ENCODE measurements at places on chromosomes 11 and 22.
A peak's percentile ranks its signal among the peaks of the same experiment; 100 is the strongest.

- no peak for DNase-seq
Measured at GRCh38 chr11:102267609-102268008, 49.7 kb upstream of the BIRC3 start.

DNA sequence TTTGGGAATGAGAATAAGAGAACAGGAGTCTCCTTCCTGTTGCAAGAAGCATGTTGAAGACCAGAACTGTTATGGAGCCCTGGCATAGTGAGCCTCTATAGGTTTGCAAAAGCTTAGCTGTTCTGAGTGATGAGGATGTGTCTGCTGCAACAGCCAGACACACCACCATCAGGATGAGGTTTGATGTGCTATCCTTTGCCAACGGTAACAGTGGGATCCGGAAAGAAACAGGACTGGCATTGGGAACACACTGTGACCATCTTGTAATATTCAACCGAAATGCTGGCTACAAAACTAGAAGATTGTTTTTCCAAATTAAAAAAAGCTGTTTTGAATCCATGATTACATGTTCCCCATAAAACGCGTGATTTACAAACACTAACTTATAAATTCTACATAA, 117.0 kb downstream of the ME3 start:
- DNase-seq: no peak

- no peak for DNase-seq
Measured at GRCh38 chr11:46202149-46202548, 75.3 kb upstream of the CREB3L1 start.

GRCh38 chr22:41263704-41264103, 22.3 kb downstream of the RANGAP1 start:
- DNase-seq: no peak

GRCh38 chr11:36149538-36150242, 139.5 kb downstream of the COMMD9 start:
- peak; percentile 98 for DNase-seq

GRCh38 chr11:106410902-106411301, 333.4 kb downstream of the AASDHPPT start:
- no peak for DNase-seq

GRCh38 chr11:67606093-67606491, 644 bp upstream of the NDUFV1 start:
- no peak for DNase-seq

GRCh38 chr11:117604336-117604995, 192.6 kb downstream of the DSCAML1 start:
- DNase-seq: no peak

DNA sequence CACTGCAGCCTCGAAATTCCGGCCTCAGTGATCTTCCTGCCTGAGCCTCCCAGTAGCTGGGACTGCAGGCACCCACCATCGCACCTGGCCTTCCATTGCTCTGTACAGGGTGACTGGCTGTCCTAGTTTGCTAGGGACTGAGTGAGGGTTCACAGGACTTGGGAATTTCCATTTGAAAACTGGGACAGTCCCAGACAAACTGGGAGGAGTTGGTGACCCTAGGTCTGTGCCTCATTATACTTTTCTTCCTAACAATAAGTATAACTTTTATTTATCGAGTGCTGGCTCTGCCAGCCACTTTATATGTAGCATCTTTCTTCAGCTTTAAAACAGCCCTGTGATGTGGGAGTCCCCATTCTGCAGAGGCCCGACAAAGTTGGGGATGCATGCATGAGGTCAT, 25.5 kb downstream of the TCP11L1 start:
- no peak for DNase-seq

- DNase-seq: no peak
Measured at GRCh38 chr11:68941324-68942094, 37.8 kb downstream of the IGHMBP2 start.

DNA sequence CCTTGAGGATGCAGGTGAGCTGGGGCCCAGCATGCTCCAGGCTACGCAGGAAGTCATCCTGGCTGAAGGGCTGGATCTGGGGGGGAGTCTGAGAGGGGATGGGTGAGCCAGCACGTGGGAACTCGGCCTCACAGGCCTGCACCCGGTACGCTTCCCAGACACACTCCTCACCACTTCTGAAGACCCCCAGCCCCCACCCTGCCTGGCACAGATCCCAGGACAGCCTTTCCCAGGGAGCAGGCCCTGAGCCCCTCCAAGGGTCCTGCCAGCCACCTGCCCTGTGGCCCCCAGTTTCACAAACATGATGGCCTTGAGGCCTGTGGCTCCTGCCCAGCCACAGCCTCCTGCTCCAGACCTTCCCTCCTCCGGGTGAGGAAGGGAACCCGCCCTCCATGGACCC, 5.6 kb upstream of the PLXNB2 start:
- no peak for DNase-seq

- DNase-seq: no peak
Measured at GRCh38 chr22:44191036-44191454, 10.3 kb downstream of the PARVG start.

GRCh38 chr11:2594267-2594666, 105.5 kb downstream of the KCNQ1OT1 start:
- no peak for DNase-seq

- no peak for DNase-seq
Measured at GRCh38 chr22:37337204-37337943, 55.1 kb downstream of the CYTH4 start.

- DNase-seq: no peak
Measured at GRCh38 chr11:116532066-116532465, 240.7 kb downstream of the BUD13 start.

- no peak for DNase-seq
Measured at GRCh38 chr11:116598036-116598435, 174.8 kb downstream of the BUD13 start.

- peak; percentile 73 for DNase-seq
Measured at GRCh38 chr11:29293825-29294224, 723.0 kb downstream of the KCNA4 start.

GRCh38 chr11:2482204-2482603, 37.4 kb downstream of the KCNQ1 start:
- DNase-seq: no peak

DNA sequence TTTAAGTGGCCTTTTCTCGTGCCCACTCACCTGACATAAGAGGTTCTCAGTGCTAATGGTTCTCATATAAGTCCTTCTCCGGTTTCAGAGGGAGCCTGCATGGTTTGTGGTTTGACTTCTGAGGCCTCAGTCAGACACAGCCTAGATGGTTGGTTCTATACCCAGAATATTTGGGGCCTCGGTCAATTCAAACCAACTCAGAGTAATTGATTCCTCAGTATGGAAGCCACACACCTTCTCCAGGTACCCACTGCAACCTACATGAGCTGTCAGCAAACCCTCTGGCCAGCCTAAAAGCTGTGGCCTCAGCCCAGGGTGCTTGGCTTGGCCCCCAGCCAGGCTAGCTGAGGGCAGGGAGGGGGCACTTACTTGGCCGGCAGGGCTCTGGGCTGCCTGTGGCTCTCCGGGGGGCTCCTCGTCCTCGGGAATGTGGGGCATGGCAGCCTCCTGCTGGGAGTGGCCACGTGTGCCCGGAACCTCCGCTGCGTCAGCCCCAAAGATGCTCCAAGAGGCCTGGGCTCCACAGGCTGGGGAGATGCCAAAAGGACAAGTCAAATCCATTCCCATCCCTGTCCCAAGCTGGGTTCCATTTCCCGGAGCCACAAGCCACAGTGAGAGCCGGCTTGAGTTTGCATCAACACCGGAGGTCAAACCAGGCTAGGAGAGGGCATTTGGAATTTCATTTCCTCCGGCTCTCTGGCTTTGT, 41.7 kb downstream of the IRAG1 start:
- DNase-seq: no peak

- peak; percentile 41 for DNase-seq
Measured at GRCh38 chr11:9280655-9281301, 15.6 kb upstream of the DENND5A start.

DNA sequence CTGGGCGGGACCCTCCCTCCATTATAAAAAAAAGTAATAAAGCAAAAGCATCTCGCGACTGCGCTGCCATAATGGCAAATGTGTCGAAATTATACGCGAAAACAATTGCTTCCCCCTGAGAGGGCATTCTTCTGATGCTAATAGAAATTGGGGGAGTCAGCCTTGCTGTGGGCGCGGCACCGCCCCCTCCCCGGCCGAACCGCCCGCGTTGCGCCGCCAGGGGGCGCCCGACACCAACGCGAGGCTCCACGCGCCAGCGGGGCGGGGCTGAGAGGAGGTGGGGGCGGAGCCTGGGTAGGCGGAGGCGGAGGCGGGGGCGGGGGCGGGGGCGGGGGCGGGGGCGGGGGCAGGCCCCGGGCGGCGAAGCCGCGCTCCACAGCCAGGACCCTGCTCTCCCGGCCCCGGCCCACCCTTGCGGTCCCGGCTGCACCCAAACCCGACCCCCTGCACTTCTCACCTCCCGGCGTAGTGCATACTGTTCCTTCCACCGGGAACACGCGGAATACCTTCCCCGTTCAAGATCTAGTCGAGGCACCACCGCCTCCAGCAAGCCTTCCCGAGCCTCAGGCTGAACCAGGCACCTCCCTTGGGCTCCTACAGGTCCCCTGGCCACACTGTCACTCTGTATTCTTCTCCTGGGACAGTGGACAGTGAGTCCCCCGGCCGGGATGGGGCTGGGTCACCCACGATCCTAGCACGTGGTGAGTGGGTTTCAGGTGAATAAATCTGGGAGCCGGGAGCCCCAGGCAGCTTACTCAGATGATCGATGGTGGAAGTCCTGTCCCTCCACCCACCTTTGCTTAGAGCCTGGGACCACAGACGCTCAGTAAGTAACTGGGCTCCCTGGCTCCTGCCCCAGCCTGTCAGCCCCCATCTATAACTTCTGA, 15.5 kb upstream of the UPK3A start:
- DNase-seq: no peak

- DNase-seq: no peak
Measured at GRCh38 chr22:41334951-41335635, 33.8 kb downstream of the ZC3H7B start.

GRCh38 chr11:47607380-47607779, 13.2 kb upstream of the C1QTNF4 start:
- peak; percentile 82 for DNase-seq

GRCh38 chr22:48112687-48113521, 1350.5 kb downstream of the TBC1D22A start:
- no peak for DNase-seq

DNA sequence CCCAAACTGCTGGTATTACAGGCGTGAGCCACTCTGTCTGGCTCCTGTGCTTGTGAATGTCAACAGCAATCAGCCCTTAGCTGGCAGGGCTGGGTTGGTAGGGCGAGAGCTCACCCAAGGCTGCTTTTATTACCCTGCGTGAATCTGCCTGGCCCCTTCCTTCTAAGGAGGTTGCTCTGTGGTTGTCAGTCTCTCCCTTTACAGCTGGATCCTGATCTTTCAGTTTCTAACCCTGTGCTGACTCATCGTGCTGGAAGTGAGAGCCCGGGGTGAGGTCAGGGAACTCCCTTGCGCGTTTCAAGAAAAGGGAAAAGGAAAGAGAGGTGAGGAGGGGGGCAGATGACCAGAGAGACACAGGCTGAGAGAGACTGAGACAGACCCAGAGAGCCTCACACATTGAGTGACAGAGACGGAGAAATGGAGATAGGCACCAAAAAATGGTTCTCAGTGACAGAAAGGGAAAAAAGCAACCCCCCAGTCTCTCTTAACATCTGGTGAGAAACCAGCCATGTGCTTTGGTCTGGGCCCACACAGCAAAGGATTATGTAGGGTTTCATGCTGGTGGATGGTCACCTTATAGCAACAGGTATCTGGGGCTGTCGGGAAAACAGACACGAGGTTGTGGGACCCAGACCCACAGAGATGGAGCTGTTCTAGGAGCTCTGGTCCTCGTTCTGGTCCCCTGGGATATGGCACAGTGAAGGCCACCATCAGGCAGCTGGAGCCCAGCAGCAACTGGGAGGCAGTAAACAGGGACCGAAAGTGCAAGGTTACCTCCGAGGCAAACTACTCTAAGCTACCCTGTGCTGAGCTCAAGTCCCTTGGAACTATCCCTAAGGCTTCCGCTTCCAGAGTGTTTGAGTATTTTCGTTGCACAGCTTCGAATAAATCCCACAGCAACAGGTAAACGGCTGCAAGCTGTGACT, 2.5 kb downstream of the TCN2 start:
- DNase-seq: no peak

- DNase-seq: no peak
Measured at GRCh38 chr11:61290905-61291690, 4.0 kb downstream of the VWCE start.

- no peak for DNase-seq
Measured at GRCh38 chr11:67381244-67381972, 8.0 kb upstream of the CLCF1 start.

DNA sequence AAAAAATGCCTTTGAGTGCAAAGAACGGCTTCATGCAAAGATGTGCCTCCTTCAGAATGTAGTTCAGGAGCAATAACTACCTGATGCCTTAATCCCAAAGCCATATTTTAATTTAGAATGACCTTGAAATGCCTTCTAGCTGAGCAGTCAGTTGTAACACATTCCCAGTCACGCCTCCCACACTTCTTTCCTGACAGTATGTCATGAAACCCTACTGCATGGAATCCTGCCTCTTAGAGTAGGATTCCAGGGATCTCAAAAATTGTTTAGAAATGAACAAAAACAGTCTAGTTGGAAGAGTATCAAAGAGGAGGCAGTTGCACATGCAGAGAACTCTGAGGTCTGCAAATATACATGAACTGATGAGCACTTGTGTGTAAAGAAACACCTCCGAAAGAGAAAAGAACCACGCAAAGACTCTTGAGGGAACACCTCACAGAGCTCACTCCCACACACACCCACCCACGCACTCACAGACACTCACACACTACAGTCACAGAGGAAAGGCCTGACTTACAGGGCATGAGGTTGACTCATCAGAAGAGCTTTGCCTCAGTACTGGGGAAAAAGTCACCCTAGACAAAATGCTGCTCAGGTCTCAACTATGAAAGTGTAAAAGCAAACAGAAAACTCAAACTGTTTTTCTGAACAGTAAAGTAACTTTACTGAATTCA, 77.4 kb downstream of the GGTLC2 start:
- peak; percentile 55 for DNase-seq

- DNase-seq: no peak
Measured at GRCh38 chr11:2378527-2379210, 1.6 kb downstream of the CD81 start.

DNA sequence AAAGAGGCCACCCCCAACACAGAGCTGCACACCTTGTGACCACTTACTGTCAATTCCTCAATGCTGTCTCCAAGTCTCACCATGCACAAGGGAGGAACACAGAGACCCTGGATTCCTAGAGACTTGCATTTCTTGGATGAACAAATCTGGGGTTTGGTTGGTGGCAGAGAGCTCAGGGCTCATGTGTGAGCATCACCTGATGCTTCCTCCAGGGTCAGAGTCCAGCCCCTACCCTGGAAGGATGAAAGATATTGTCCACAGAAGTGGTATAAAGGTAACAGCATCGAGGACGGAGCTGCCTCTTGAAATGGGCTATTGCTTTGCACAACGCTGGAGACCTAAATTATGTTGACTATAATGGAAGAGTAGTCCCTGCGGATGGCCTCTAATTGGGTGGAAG, 36.0 kb downstream of the GGTLC2 start:
- DNase-seq: no peak

- no peak for DNase-seq
Measured at GRCh38 chr11:131899950-131900580, 529.6 kb downstream of the NTM start.

DNA sequence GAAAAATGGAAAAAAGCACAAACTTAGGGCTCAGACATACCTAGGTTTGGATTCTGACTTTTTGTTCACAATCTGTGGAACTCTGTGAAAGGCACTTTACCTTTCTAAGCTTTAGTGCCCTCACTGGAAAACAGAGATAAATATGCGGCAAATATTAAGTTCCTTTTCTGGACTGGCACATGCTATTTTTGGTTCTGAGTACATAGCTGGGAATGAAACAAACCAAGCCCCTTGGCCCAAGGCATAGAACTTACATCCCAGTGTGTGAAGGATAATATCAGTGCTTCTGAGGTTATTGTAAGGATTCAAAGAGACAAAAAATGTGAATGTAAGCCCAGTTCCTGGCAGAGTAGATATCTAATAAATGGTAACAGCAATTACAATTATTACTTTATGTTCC, 227.5 kb downstream of the ADAMTS15 start:
- DNase-seq: no peak
